ENCODE measurements at places on chromosomes 7 and 10.

GRCh38 chr10:43890124-43890523, 241.4 kb upstream of the ZNF32 start:
- DNase-seq, result no peak

GRCh38 chr10:3790858-3791257, 5.8 kb upstream of the KLF6 start:
- no peak for DNase-seq

DNA sequence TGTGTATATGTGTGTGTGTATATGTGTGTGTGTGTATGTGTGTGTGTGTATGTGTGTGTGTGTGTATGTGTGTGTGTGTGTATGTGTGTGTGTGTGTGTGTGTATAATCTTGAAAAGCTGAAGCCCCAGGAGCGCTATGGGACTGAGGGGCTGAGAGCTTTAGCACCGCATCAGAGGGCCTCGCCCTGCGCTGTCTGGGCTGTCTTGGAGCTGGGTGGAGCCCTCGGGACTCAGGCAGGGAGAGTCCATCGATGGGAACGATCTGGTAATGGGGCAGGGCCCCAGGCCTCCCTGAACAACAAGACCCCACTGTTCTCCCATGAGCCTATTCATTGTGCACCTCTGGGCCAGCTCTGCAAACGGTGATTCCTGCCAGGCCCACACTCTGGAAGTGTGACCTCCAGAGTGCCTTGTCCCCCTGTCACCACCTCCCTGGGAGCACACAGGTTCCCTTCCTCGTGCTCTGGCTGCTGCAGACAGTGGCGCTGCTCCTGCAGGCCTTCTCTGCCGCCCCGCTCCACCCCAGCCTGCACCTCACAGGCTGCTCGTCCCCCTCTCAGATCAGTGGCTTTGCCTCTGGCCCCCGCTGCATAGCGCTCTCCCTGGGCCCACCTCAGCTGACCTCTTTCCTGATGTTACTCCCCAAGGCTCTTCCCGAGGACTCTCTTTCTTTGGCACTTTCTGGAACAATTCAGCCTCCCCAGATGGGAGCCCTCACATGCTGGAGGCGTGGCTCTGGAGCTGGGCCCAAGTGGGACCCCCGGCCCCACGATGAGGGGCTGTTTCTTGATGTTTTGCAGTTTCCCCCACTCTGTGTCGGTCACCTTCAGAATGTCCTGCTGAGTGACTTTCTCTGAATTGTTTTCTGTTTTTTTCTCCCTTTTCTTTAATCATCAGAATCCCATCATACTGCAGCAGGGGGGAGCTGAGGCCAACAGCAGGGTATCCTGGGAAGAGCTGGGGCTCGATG, 542.2 kb upstream of the FOXK1 start:
- DNase-seq, result no peak

GRCh38 chr7:452791-453455, 66.7 kb downstream of the PDGFA start:
- no peak for DNase-seq

- DNase-seq, result no peak
These were observed 84.8 kb downstream of the FOXL3 start for GRCh38 chr7:374706-375311.

DNA sequence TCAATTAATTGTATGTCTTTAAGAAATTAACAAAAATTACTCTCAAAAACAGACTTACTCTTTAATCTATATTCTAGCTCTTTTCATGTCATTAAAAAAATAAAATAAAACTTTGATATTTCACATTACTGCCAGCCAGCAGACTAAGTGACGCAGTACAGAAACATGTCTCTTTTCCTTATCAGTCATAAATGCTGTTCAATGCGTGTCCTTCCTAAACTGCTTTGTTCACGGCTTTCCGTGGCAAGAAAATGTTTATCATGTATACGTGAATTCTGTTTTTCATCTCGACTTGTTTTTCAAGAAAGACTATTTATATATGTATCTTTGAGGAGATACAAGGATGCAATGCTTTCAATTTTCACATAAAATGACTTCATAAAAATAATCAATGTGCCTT, 182.4 kb downstream of the DOCK4 start:
- DNase-seq, result no peak

GRCh38 chr10:119541459-119542356, 811 bp downstream of the RGS10 start:
- no peak for DNase-seq

- no peak for DNase-seq
These were observed 34.8 kb downstream of the NEUROG3 start for GRCh38 chr10:69538461-69538860.

- DNase-seq, result peak; percentile 82
These were observed 61.0 kb upstream of the NFE2L3 start for GRCh38 chr7:26090927-26091519.

DNA sequence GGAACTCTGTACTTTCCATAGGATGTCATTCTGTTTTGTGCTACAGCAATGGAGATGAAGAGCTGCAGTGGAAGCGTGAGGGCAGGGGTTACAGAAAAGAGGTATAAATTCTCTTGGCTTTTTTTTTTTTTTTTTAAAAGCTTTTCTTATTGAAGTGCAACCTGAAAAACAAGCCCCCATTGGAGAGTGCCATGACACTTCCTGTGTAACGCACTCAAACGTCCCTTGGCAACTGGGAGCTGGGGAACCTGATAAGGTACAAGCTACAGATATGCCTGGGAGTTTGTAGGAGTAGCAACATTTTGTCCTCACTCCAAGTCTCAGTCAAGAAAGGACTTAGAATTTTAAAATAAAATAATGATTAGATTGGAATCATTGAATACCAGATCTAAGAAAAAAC, 512.1 kb downstream of the RPS24 start:
- peak; percentile 8 for DNase-seq
